ENCODE measurements at places on chromosomes 11 and 22. TPM values are rescaled to one million over a fixed set of nuclear protein-coding genes. Genes with fewer than 3 reads are reported as not detected.
A peak's percentile ranks its signal among the peaks of the same experiment; 100 is the strongest.

DNA sequence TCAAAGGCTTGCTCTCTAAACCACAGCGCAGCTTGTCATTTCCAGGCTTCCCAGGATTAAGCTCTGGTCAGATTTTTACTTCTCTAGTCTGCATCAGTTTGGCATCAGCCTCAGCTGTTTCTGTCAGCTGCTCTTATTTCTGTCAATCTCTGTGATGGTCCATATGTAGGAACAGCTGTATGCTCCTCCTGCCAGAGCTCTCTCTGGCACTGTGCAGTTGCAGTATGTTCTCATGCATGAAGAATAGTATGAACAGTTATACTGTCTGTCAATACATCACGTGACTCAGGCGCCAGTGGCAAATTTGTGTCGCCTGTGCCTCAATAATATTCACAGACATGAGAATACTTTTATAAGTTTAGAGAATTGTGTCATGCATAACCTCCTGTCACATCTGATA lies 6.7 kb downstream of the OR6M1 start:
- no peak for DNase-seq

- DNase-seq = peak; percentile 91
Observed at GRCh38 chr11:46238967-46239800, 38.3 kb upstream of the CREB3L1 start.

GRCh38 chr11:42482822-42483221 lies 829.0 kb upstream of the API5 start:
- no peak for DNase-seq

Gene RAB3IL1
- total RNA-seq = 1.6 TPM

Gene PARVB
- total RNA-seq = 5.7 TPM

Gene SLC16A8
- total RNA-seq = 3.7 TPM

Gene RHOD
- total RNA-seq = 0.82 TPM
